Umbilical cord (tissue), 2 donors: ENCODE measurements at places on chromosomes 4 and X. TPM values are rescaled to one million over a fixed set of nuclear protein-coding genes. Genes with fewer than 3 reads are reported as not detected.

GRCh38 chrX:103635436-103635835, 6.7 kb downstream of the TCEAL1 start:
- no peak for DNase-seq

DNA sequence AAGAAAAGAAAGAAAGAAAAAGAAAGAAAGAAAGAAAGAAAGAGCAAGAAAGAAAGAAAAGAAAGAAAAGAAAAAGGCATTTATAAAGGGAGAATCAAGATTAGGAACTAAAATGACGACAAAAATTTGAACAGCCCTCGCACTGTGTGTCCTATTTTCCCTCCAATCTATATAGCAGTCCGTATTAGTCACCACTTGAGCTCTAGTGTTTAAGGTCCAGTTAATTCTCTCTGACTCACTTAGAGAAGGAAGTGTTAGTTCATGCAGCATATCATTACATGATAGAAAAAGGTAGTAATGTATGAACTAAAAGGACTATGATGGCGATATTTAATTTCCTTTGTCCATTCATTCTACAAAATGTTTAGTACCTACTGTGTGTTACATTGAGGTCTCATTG, 122.7 kb downstream of the CBLL2 start:
- no peak for DNase-seq

DNA sequence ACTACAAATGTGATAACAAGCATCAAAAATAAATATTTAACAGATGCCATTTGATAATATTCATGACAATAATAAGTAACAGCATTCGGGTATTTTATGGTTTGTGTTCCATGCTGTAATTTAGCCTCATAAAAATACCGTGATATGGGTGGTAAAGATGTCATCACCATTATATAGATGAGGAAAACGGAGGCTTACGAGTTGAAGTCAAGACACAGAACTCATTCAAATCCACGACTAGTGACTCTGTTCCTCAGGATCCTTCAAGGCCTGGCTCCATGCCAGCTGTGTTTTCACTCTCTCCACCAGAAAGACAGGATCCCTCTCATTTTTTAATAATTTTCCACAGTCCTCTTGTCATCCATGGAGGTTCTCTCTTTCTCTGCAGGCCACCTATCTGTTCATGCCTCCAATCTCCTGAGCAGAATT, 94.5 kb downstream of the APBB2 start:
- peak; percentile 45 for DNase-seq

DNA sequence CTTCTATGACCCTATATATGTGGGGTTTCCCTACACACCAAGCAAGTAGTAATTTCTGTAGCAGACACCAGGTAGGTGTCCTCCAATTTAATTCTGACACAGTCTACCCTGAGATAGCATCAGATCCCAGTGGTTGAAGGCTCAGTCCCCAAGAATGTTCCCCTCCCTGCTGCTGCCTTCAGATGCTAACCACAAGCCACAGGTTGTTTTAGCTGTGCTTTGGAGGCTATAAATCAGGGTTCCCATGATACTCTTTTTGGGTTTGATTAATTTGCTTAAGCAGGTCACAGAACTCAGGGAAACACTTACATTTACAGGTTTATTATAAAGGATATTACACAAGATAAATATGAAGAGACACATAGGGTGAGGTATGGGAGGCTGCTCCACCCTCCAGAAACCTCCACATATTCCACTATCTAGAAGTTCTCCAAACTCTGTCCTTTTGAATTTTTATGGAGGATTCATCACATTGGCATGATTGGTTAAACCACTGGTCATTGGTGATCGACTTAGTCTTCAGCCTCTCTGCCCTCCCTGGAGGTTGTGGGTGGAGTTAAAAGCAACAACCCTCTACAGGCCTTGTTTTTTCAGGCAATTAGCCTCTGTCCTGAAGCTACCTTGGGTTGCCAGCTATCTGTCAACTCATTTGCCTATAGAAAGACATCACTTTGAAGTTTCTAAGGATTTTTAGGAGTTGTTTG, 50.8 kb downstream of the GRIA2 start:
- no peak for DNase-seq

DNA sequence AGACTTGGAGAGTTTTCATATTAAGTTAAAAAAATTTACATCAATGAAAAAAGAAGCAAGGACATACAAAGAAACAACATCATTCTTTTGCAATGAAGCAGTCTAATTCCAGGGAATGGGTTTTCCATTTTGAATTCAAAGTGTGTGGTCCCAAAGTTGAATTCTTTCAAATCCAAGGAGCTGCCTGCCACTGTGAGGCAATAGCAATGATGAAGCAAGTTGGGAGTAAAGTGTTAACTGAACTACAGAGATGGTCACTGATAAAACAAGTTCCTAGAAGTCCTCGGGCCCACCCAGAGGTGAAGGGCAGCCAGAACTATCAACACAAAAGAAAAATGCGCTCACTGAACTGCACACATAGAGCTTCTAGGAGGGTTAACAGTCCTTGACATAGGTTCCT, 115.9 kb downstream of the RAB28 start:
- DNase-seq, result no peak

OPHN1 gene
- total RNA-seq, result 8.7 TPM

DNA sequence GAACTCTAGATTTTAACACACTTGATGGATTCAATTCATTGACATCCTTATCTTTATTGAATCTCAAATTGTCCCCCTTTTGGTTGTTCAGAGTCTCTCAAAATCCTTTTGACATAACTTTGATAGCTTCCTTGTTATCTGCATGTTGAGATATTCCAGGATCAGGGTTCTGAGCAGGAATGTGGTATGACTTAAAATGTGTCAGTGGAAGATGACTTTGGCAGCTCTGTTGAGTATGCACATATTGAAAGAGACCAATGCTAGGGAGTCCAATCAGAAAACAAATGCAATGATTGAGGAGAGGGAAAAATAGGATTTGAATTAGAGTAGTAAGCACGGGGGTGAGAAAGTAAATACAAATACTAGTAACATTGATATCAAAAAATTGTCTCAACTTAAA, 93.8 kb downstream of the MANBA start:
- no peak for DNase-seq

DNA sequence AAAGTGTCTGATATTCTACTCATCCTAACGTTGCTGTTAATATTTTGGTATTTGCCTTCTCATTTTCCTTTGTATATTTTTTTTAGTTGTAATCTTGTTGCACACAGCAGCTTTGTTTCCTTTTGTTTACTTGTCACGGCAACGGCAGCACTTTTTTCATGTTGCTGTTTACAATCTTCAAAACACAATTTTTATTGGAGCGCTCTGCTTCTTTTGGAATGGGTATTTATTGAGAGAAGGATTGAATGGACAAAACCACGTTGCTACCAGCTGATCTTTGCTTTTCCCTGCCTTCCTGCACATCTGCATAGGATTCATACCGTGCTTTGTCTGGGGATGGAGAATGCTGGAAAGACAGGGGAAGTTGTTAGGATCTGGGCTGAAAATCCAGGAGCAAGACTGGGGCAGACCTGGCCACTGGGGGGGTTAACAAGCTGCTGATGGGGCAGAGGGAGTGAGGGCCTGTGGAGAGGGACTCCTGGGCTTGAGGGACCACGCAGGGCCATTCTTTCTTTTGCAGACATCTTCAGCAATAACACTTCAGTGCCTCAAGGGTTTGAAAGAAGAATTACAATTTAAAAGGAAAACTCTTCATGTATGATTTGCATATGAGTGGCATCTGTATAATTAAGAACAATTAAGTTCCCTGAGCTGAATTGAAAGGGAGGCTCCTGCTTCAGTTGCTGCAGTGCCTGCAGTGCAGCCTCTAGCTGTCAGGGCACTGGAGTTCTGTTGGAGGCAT, 69.8 kb downstream of the TMEM131L start:
- DNase-seq, result no peak

BMP3 gene
- total RNA-seq, result 3.1 TPM

CPLX1 gene
- not detected for total RNA-seq

TKTL2 gene
- 1.7 TPM for total RNA-seq

DNA sequence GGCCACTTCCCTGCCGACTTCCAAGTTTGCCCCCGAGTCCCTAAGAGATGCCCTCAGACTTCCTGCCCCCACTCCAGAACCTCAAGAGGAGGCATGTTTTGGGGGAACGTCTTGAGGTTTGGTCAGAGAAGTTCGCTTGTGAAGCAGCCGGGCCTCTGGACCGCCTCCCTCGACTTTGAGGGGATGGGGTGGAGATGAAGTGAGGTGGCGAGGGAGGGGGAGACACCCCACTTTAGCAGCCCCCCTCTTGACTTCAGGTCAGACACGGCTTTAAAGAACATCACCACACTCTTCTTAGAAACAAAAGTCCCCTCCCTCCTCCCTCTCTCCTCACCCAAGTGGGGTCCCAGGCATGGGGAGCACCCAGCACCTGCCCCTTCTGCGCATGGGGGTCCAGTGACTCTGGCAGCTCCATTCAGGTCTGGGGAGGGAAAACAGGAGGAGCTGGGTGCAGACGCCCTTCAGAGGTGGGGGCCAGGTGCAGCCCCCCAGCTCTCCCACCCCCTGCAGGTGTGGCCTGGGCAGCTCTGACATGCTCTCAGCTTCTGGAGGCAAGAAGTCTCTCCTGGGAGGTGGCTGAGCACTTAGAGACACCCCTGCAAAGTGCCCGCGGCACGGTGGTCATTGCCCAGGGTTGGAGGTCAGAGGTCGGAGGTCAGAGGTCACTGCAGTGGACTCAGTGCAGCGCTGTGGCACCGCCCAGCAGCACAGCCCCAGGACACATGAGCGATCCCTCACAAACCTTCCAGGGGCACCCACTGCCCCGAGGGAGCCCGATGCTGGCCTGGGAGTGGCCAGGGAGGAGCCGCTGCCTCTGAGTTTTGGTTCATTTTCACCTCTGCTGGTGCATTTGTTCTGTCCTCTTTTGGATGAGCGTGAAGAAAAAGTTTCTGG, 108.8 kb downstream of the CPZ start:
- no peak for DNase-seq

GRCh38 chrX:43717161-43717560, 61.1 kb downstream of the MAOA start:
- no peak for DNase-seq

DNA sequence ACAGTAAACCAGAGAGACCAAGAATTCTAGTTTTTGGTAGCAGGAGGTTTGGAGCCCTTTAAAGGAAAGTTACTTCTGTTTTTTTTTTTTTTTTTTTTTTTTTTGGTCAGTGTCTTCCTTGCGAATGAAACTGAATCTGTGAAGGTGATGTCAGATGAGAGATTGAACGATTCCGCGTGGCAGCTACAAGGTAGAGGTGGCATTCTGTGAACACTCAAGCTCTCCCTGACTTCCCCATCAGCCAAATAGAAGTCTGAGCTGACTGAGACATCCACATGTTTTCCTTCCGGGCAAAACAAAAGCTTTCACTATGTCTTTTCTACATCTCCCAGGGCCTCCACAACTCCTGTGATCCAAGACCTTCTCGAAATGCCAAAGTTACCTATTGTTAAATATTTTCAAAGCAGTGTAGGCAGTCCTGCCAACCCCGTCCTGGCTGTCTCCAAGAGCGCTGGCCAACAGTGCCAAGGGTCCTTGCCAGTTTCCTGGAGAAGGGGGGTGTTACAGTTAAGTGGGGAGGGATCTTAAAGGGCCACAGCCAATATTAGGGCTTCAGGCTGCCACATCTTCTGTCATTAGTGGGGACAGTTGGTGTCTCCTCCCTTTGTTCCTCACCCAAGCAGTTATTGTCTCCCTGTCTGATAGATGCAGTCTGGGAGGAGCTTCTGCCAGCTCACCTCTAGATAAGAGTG, 102.9 kb upstream of the SLC34A2 start:
- DNase-seq, result no peak

LRRC66 gene
- 2.2 TPM for total RNA-seq

SMIM31 gene
- total RNA-seq, result 3.6 TPM

GRCh38 chrX:152641996-152642395, 4.3 kb downstream of the GABRQ start:
- DNase-seq, result no peak

SLIT2 gene
- total RNA-seq, result 19.5 TPM

RBM41 gene
- 27.2 TPM for total RNA-seq

- no peak for DNase-seq
These were observed 777 bp upstream of the TFE3 start for GRCh38 chrX:49043987-49044281.

SPIN2A gene
- total RNA-seq, result 0.24 TPM

SOWAHD gene
- 0.72 TPM for total RNA-seq

GRCh38 chrX:10741550-10741949, 121.2 kb upstream of the MID1 start:
- no peak for DNase-seq

DNA sequence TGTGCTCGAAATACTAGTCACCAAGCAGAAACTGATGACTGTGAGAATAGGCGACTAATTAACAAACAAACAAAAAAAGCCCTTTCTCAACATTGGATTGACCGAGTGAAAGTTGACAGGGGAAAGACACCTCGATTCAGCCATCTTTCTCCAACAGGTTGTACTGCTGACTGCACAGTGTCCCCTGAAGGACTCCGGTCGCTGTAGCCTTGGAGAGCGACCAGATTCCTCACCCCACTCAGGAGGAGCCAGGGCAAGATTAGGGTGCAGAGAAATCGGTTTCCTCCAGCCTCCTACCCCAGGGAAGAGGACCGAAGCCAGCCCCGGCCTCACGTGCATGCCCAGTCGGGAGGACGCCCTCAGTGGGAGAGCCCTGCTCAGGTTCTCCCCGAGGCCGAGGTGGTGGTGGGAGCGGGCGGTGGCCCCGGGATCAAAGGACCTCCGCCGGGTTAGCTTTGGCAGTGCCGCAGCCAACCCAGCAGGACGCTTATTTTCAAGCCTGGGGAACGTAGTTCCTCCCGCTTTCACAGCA, 1.1 kb upstream of the RAP1GDS1 start:
- no peak for DNase-seq

DNA sequence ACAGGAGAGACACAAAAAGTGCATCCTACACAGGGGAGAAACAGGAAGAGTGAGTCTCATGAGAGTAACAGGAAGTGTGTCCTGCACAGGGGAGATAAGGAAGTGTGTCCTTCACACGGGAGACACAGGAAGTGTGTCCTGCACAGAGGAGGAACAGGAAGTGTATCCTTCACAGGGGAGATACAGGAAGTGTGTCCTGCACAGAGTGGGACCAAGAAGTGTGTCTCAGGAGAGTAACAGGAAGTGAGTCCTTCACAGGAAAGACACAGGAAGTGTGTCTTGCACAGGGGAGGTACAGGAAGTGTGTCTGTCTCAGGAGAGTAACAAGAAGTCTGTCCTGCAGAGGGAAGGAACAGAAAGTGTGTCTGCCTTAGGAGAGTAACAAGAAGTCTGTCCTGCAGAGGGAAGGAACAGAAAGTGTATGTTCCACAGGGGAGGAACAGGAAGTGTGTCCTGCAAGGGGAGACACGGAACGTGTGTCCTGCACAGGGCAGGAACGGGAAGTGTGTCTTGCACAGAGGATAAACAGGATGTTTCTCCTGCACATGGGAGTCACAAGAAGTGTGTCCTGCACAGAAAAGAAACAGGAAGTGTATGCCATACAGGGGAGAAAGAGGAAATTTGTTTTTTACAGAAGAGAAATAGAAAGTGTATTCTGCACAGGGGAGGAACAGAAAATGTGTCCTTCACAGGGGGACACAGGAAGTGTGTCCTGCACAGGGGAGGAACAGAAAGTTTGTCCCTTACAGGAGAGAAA, 102.0 kb downstream of the ARSF start:
- no peak for DNase-seq

DNA sequence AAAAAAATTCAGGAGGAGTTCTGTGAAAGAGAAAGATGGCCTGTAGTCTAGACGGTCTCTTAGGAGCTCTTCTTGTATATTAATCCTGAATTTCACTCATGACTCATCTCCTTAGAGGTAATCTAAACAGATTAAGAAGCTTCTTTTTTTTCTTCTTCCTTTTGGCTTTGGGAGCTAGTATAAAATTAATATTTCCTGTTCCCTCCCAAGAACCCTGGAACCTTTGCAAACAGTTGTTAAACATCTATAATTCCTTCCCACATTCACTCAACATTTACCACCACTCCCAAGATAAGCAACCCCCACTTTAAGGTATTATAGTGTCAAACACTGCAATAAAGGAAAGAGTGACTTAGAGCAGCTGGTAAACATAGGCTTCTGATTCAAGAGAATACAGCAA, 146.4 kb upstream of the EDNRA start:
- peak; percentile 85 for DNase-seq
